ENCODE measurements at places on chromosomes 7 and 10. TPM values are rescaled to one million over a fixed set of nuclear protein-coding genes. Genes with fewer than 3 reads are reported as not detected.
A peak's percentile ranks its signal among the peaks of the same experiment; 100 is the strongest.

GRCh38 chr10:3971713-3972112 lies 186.7 kb upstream of the KLF6 start:
- no peaks in the 10 kb centered on the region for H3K4me1 ChIP-seq
- H3K4me3 ChIP-seq = no peak overlapping the region
- H3K27ac ChIP-seq = no peak overlapping the region
- no peak for DNase-seq
- no peaks in the 10 kb centered on the region for H3K27me3 ChIP-seq

The MACC1 gene
- not detected for total RNA-seq

- no peak overlapping the region for H3K4me3 ChIP-seq
- no peaks in the 10 kb centered on the region for H3K36me3 ChIP-seq
- H3K4me1 ChIP-seq = no peaks in the 10 kb centered on the region
- H3K27me3 ChIP-seq = no peaks in the 10 kb centered on the region
- DNase-seq = no peak
- no peak overlapping the region for H3K27ac ChIP-seq
Observed at GRCh38 chr7:14806891-14807290, 95.7 kb downstream of the DGKB start.

The BMPR1A gene
- total RNA-seq = 30.0 TPM

DNA sequence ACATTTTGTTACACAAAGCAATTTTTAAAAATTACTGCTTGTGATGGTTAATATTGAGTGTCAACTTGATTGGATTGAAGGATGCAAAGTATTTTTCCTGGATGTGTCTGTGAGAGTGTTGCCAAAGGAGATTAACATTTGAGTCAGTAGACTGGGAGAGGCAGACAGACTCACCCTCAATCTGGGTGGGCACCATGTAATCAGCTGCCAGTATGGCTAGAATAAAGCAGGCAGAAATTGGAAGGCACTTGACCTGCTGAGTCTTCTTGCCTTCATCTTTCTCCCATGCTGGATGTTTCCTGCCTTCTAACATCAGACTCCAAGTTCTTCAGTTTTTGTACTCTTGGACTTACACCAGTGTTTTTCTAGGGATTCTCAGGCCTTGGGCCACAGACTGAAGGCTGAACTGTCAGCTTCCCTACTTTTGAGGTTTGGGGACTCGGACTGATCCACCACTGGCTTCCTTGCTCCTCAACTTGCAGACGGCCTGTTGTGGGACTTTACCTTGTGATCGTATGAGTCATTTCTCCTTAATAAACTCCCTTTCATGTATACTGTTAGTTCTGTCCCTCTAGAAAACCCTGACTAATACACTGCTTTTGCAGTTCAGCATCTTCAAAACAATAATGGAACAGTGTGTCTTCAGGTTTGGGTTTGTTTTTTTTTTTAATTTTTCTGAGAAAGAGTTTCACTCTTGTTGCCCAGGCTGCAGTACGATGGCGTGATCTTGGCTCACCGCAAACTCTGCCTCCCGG lies 244.1 kb upstream of the SEMA3C start:
- no peaks in the 10 kb centered on the region for H3K27me3 ChIP-seq
- DNase-seq = no peak
- no peak overlapping the region for H3K27ac ChIP-seq

GRCh38 chr10:62396864-62397263 lies 22.7 kb downstream of the ZNF365 start:
- DNase-seq = no peak
- no peaks in the 10 kb centered on the region for H3K27me3 ChIP-seq
- no peak overlapping the region for H3K4me3 ChIP-seq
- H3K4me1 ChIP-seq = no peaks in the 10 kb centered on the region

GRCh38 chr10:121450247-121450646 lies 148.0 kb downstream of the FGFR2 start:
- H3K27ac ChIP-seq = no peak overlapping the region
- DNase-seq = no peak
- no peak overlapping the region for H3K4me3 ChIP-seq
- no peaks in the 10 kb centered on the region for H3K36me3 ChIP-seq
- H3K4me1 ChIP-seq = no peaks in the 10 kb centered on the region

GRCh38 chr7:28607855-28608193 lies 195.5 kb downstream of the CREB5 start:
- H3K27ac ChIP-seq = no peak overlapping the region
- no peaks in the 10 kb centered on the region for H3K27me3 ChIP-seq
- H3K4me3 ChIP-seq = no peak overlapping the region
- H3K4me1 ChIP-seq = peaks cover 7% of the 10 kb centered on the region
- no peak for DNase-seq

- peak; percentile 74 for DNase-seq
- no peaks in the 10 kb centered on the region for H3K4me1 ChIP-seq
- no peak overlapping the region for H3K4me3 ChIP-seq
- no peaks in the 10 kb centered on the region for H3K36me3 ChIP-seq
- H3K27ac ChIP-seq = no peak overlapping the region
Observed at GRCh38 chr10:96229568-96230030, 41.8 kb downstream of the BLNK start.

The PLAC9 gene
- 9.9 TPM for total RNA-seq

The APBB1IP gene
- 1.5 TPM for total RNA-seq

GRCh38 chr10:30463944-30464451 lies 30.0 kb downstream of the MAP3K8 start:
- H3K36me3 ChIP-seq = peaks cover 37% of the 10 kb centered on the region
- peaks cover 33% of the 10 kb centered on the region for H3K4me1 ChIP-seq
- DNase-seq = no peak
- no peaks in the 10 kb centered on the region for H3K27me3 ChIP-seq

The PAX4 gene
- not detected for total RNA-seq

- no peaks in the 10 kb centered on the region for H3K4me1 ChIP-seq
- DNase-seq = no peak
- H3K36me3 ChIP-seq = no peaks in the 10 kb centered on the region
Observed at GRCh38 chr10:46301721-46302479, 15.1 kb downstream of the ANTXRL start.

- no peak for DNase-seq
- no peak overlapping the region for H3K27ac ChIP-seq
- H3K4me3 ChIP-seq = no peak overlapping the region
- no peaks in the 10 kb centered on the region for H3K27me3 ChIP-seq
- peaks cover 1% of the 10 kb centered on the region for H3K4me1 ChIP-seq
- H3K36me3 ChIP-seq = no peaks in the 10 kb centered on the region
Observed at GRCh38 chr10:77338143-77338542, 299.5 kb downstream of the KCNMA1 start.

DNA sequence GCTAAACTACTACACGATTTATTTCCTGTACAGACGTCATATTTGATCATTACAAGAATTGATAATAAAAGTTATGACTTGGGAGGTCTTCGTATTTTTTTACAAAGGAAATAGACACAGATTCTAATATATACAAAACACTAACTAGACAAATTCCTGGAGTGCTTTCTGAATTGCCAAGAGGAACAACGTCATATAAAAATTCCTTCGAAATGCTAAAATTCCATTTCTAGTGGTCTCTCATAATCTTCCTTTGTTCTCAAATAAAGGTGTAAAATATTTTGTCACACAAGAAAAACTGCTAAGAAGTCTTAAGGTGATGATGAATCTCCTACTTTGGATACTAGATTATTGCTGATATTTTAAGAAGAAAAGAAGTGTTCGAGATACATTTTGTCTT lies 85.4 kb downstream of the CDK6 start:
- H3K4me1 ChIP-seq = no peaks in the 10 kb centered on the region
- no peaks in the 10 kb centered on the region for H3K36me3 ChIP-seq
- DNase-seq = no peak
- no peaks in the 10 kb centered on the region for H3K27me3 ChIP-seq

DNA sequence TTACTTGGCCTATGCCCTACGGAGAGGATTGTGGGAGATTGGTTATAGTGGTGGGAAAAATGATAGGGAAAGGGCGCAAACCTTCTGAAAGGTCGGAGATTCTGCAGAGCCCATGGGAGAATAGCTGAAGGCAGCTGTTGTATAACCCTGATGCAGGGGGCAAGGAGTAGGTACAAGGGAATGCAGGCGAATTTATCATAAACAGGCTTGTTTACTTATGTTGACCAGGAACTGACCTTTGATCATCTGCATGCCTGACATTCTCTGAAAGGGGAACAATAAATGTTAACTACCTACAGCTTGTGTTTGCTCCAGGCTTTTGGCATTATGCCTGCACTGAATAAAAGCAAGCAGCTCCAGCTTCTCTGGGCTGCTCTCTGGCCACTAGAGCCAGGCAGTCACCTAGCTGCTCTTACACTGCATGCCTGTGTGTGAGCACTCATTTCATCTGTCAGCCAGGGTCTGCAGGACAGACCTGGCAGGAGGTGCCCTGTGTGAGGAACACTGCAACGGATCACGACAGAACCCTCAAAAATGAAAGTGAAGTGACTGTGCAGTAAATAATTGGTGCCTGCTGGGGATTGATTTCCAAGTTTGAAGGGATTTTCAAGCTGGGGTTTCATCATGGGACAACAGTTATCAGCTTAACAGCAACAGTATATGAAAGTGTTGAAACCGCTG lies 31.1 kb upstream of the ABCA13 start:
- H3K36me3 ChIP-seq = no peaks in the 10 kb centered on the region
- H3K4me3 ChIP-seq = no peak overlapping the region
- H3K4me1 ChIP-seq = no peaks in the 10 kb centered on the region
- H3K27ac ChIP-seq = no peak overlapping the region

DNA sequence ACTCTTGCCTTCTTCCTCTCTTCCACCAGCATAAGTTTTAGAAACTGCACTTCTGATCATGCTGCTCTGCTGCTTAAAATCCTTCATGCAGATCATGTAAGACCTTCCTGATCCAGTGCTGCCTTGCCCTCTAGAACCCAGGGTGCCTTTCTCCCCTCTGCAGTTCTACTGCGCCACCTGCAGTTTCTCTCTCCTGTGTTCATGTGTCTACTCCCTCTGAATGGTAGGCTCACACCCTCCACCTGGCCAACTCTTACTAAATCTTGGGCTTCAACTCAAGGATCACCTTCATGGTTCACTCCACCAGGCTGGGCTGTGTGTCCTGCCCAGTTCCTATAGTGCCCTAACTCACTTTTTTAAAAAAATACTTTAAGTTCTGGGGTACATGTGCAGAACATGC lies 174.6 kb upstream of the ITGB1 start:
- no peak overlapping the region for H3K27ac ChIP-seq
- H3K4me1 ChIP-seq = no peaks in the 10 kb centered on the region
- H3K36me3 ChIP-seq = no peaks in the 10 kb centered on the region
- H3K27me3 ChIP-seq = peaks cover 2% of the 10 kb centered on the region

Data from psoas muscle (tissue), 8 donors.